Stimulated activated CD8-positive, alpha-beta memory T cell treated with anti-CD3 and anti-CD28 coated beads, Interleukin-4, amount 100 ng/mL, for 1 hour (primary cell): ENCODE measurements at places on chromosomes 1 and 21.

GRCh38 chr1:206487970-206488369 lies 17.7 kb downstream of the IKBKE start:
- no peak for DNase-seq

DNA sequence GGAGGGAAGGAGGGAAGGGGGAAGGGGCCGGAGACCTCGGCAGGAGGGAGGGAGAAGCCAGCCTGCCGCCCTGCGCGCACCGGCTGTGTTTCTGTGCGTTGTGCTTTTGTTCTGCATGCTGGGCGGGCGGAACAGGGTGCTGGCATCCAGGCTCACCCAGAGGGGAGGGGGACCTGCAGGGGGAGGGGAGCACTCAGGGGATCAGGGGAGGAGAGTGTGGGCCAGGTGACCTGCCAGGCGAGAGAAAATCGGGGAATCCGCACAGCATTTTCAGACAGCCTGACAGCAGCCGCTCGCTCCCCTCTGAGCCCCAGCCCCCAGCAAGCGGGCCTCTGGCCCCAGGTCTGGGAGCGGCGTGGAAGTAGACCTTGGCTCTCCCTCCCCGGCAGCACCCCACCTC lies 54.7 kb downstream of the RIPK4 start:
- DNase-seq = no peak

DNA sequence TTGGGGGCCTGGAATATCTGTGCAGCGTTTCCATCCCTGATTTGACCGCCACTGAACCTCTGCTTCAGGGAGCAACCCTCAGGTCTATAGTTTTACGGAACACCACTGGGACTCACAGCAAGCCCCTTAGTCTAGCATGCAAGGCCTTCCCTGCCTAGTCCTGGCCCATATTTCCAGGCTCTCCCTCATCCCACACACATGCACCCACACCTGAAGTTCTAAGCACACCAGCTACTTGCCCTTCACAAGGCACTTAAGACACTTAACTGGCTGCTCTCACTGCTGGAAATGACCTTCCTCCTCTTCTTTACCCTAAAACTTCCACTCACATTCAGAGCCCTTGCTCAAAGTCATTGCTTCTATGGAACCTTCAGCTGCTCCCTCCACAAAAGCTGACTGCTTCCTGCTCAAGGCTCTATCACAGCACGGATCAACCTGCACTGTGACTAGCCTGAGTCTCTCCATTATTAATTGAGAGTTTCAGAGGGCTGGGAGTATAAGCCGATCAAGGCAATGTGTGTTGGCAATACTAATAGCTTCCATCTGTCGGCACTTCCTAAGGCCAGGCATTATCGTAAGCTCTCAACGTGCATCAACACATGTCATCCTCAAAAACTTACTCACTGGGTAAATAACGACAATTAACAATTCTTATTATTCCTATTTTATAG lies 84.3 kb downstream of the RRAGC start:
- DNase-seq = no peak

GRCh38 chr1:84877592-84877991 lies 15.4 kb downstream of the LPAR3 start:
- no peak for DNase-seq
